Purkinje cell (primary cell): ENCODE measurements at places on chromosomes 5 and 9. TPM values are rescaled to one million over a fixed set of nuclear protein-coding genes. Genes with fewer than 3 reads are reported as not detected.

POU4F3 gene
- polyA plus RNA-seq: not detected in 2 replicates

IL13 gene
- not detected in 2 replicates for polyA plus RNA-seq

NPR3 gene
- polyA plus RNA-seq: not detected in 2 replicates

EIF4EBP3 gene
- 5.5 and 7.7 TPM in 2 replicates for polyA plus RNA-seq

NACC2 gene
- 4.7 and 6.2 TPM in 2 replicates for polyA plus RNA-seq

MYOZ3 gene
- polyA plus RNA-seq: 0.99 TPM in 1 of 2 replicates, not detected in the other

SPATA31E1 gene
- polyA plus RNA-seq: not detected in 2 replicates

SLC6A7 gene
- 0.65 TPM in 1 of 2 replicates, not detected in the other for polyA plus RNA-seq

CARD19 gene
- polyA plus RNA-seq: 3.6 and 13.2 TPM in 2 replicates

KCTD16 gene
- 11.7 and 20.4 TPM in 2 replicates for polyA plus RNA-seq

PTGS1 gene
- polyA plus RNA-seq: not detected in 2 replicates

FABP6 gene
- 67.3 and 94.0 TPM in 2 replicates for polyA plus RNA-seq

FOXD4L6 gene
- 0.57 TPM in 1 of 2 replicates, not detected in the other for polyA plus RNA-seq

CLIC3 gene
- polyA plus RNA-seq: not detected in 2 replicates

EMB gene
- polyA plus RNA-seq: 17.5 and 18.0 TPM in 2 replicates

GMCL2 gene
- not detected in 2 replicates for polyA plus RNA-seq

PCDHGA1 gene
- 0.69 TPM in 1 of 2 replicates, not detected in the other for polyA plus RNA-seq

LRRC14B gene
- not detected in 2 replicates for polyA plus RNA-seq

PCDHA1 gene
- 5.3 and 10.1 TPM in 2 replicates for polyA plus RNA-seq

OCLN gene
- 1.3 and 1.7 TPM in 2 replicates for polyA plus RNA-seq

CDH6 gene
- 14.3 and 22.3 TPM in 2 replicates for polyA plus RNA-seq

ATP10B gene
- 7.3 and 9.2 TPM in 2 replicates for polyA plus RNA-seq

OR2Y1 gene
- polyA plus RNA-seq: not detected in 2 replicates

SPINK4 gene
- polyA plus RNA-seq: not detected in 2 replicates

FPGS gene
- 1.7 and 3.1 TPM in 2 replicates for polyA plus RNA-seq

FBP1 gene
- 0.59 TPM in 1 of 2 replicates, not detected in the other for polyA plus RNA-seq

MATR3 gene
- polyA plus RNA-seq: 239 and 277 TPM in 2 replicates

KLF9 gene
- polyA plus RNA-seq: 31.0 and 35.3 TPM in 2 replicates

SYK gene
- polyA plus RNA-seq: not detected in 2 replicates

TXNDC8 gene
- polyA plus RNA-seq: not detected in 2 replicates

OR13C4 gene
- polyA plus RNA-seq: not detected in 2 replicates

NR5A1 gene
- not detected in 2 replicates for polyA plus RNA-seq

NSD1 gene
- polyA plus RNA-seq: 17.5 and 26.8 TPM in 2 replicates

SMIM33 gene
- polyA plus RNA-seq: not detected in 2 replicates

TEX48 gene
- polyA plus RNA-seq: not detected in 2 replicates

TMEM174 gene
- not detected in 2 replicates for polyA plus RNA-seq

TMEM8B gene
- polyA plus RNA-seq: 7.1 and 9.0 TPM in 2 replicates

NTMT1 gene
- 17.2 and 34.2 TPM in 2 replicates for polyA plus RNA-seq

OGN gene
- 13.1 and 31.8 TPM in 2 replicates for polyA plus RNA-seq

OR13C3 gene
- polyA plus RNA-seq: 1.7 TPM in 1 of 2 replicates, not detected in the other

INSYN2B gene
- polyA plus RNA-seq: 2.0 and 2.6 TPM in 2 replicates

CDC20B gene
- 0.21 TPM in 1 of 2 replicates, not detected in the other for polyA plus RNA-seq

PCDHGA12 gene
- polyA plus RNA-seq: 3.6 and 4.3 TPM in 2 replicates

PCDHGA3 gene
- 1.3 and 4.3 TPM in 2 replicates for polyA plus RNA-seq

NMUR2 gene
- 1.6 TPM in 1 of 2 replicates, not detected in the other for polyA plus RNA-seq

EIF4E1B gene
- polyA plus RNA-seq: not detected in 2 replicates

TNFSF8 gene
- polyA plus RNA-seq: not detected in 2 replicates

SPATA31D4 gene
- not detected in 2 replicates for polyA plus RNA-seq

PPP3R2 gene
- 0.31 TPM in 1 of 2 replicates, not detected in the other for polyA plus RNA-seq
